ENCODE measurements at places on chromosomes 1 and 21.

DNA sequence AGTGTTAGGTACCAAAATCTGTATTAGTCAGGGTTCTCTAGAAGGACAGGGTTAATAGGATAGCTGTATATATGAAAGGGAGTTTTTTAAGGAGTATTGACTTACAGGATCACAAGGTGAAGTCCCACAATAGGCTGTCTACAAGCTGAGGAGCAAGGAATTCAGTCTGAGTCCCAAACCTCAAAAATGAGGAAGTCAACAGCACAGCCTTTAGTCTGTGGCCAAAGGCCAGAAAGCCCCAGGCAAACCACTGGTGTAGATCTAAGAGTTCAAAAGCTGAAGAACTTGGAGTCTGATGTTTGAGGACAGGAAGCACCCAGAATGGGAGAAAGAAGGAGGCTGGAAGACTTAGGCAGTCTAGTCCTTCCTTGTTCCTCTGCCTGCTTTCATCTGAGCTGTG is 487.5 kb upstream of the CHRM3 start:
- no peak for DNase-seq

DNA sequence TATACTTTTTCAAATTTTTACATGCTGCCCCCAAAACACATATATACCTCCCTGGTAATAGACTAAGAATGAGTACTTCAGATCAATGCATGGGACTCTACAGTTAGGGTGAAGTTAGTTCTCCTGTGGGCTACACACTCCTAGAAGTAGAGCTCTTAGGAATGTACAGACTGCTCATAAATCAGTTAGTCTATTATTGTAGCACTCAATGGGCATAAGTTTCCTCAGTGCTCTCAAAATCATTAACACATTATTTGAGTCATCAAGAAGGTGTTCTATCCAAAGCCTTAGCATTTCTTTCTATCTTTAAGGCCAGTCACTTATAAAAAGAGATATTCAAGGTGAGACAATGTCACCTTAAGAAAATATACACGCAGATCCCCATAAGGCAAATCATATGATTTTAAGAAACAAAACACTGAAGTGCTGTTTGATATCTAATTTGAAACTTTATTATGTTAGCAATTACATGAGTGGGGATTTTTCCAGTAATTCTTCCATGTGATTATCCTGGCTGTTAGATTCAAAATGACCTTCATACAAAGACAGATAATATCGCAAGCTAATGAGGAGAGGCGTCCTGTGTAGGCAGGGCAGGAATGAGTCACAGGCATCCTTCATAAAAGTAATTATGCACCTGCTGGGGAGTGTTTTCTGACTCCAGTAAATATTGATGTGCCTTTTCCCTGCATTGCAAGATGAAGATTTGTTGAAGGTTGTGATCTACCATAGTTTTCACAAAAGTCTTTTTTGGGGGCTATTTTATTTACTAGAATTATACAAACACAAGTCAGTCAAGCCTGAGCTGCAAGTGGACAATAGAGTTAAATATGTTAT is 167.2 kb upstream of the ATP1B1 start:
- DNase-seq, result no peak

DNA sequence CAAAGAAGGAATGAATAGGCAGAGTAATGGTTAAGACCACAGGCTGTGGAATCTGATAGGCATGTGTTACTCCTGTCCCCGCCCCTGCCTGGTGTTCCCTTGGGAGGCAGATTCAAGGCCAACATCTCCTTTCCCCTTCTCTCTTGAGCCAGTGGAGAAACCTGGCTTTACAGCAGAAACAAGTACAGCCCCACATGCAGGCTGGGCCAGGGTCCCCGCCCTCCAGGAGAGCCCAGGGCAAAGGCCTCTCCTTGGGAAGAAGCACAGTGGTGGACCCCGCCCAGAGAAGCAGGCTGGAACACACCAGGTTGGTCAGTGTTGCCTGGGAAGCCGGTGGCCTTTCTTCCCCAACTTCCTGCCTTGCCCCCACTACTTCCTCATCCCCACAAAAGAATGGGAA is 6.8 kb downstream of the C1orf167 start:
- no peak for DNase-seq

DNA sequence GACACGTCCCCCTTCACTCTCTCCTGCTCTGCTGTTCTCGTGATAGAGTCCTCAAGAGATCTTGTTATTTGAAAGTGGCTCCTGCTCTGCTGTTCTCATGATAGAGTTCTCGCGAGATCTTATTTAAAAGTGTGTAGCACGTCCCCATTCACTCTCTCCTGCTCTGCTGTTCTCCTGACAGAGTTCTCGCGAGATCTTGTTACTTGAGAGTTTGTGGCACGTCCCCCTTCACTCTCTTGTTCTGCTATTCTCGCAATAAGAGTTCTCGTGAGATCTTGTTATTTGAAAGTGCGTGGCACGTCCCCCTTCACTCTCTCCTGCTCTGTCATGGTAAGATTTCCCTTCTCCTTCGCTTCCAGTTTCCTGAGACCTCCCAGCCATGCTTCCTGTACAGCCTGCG is 47.9 kb downstream of the SMYD3 start:
- no peak for DNase-seq

- DNase-seq, result no peak
These were observed 482.4 kb downstream of the NPHP4 start for GRCh38 chr1:5509664-5510452.

All from occipital lobe (tissue), 3 donors.